GM23248 (cell line): ENCODE measurements at places on chromosomes 3 and 15.

DNA sequence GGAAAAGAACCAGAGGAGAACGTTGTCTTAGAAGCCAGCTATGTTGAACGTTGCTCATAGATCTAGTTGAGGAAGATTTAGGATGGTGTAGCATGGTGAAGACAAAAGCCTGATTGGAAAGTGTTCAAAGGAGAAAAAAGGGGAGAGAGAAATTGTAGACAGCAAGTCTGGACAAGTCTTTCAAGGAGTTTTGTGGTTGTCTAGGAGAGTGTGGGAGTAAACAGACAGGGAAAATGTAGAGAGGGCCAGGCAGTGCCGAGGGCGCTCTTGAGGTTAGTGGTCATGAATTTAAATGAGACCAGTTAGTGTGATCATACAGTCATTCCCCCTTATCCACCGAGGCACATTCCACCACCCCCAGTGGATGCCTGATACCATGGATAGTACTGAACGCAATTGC, 167.5 kb upstream of the IL12A start:
- DNase-seq: no peak

DNA sequence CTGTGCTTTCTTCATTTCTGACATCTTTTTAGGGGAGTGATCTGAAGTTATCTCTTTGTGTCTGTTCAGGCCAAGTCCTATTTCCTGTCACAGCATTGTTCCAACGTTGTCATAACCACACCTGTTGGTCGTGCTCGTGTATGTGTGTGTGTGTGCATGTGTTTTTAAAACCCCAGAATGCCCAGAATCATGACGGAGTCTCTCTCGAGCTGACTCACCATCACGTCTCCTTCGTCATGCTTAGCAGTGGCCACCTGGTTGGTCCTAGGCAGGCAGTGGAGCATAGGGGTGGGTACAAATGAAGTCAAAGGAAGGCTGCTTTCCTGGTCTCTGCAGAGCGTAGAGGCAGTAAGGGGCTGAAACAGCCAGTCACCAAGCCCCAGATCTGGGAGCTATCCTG, 126.8 kb upstream of the ABHD17C start:
- DNase-seq: peak; percentile 59

DNA sequence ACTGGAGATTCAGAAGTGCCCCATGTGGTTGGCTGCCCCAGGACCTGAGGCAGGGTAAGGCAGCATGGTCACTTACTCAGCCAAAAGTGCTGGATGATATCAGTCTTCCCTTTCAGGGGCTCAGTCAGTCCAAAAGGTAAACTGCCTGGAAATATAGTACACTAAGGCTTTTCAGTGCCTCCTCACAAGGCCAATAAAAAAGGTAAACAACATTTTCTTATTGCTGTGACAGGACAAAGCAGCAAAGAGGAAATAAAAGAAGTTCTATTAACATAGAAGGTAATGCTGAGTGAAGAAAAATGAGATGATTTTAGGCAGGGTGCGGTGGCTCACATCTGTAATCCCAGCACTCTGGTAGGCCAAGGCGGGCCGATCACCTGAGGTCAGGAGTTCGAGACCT, 66.5 kb upstream of the CDAN1 start:
- no peak for DNase-seq

DNA sequence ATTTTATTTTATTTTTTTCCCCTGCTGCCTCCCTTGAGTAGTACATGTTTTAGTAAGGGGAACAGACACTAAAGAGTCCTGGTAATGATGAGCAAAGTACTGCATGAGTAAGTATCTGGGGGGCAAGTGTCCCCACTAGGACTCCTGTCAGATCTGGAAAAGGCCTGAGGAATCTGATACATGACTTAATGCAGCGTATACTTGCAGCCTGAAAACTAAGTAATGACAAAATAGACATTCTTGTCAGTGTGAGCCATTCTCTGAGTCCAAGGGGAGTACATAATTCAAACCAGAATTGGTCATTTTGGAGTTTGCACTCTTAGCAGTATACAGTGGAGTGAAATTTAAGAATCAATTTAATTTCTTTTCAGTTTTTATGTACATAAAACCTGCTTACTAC, 27.5 kb downstream of the NXPE3 start:
- peak; percentile 62 for DNase-seq
